ENCODE measurements at places on chromosomes 16 and 17.

DNA sequence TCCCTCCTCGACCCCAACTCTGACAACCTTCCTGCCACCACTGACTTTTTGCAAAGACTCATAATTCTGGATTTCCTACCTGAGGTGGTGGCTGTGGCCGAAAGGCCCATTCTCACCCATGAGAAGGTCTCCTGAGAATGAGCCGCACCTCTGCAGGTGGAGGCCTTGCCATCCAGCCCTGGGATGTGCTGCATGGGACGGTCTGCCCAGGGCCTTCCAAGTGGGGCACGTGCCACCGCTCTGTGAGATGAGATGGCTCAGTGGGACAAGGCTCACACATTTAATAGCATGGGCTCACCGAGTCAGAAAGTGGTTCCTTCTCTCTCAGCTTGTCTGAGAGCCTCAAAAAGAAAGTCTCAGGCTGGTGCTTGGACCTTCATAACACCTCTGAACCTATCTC lies 112.8 kb downstream of the AMFR start:
- DNase-seq: no peak

- no peak for DNase-seq
Measured at GRCh38 chr16:30623536-30624283, 13.5 kb upstream of the ZNF689 start.

- no peak for DNase-seq
Measured at GRCh38 chr17:81029859-81030258, 5.1 kb upstream of the BAIAP2 start.

DNA sequence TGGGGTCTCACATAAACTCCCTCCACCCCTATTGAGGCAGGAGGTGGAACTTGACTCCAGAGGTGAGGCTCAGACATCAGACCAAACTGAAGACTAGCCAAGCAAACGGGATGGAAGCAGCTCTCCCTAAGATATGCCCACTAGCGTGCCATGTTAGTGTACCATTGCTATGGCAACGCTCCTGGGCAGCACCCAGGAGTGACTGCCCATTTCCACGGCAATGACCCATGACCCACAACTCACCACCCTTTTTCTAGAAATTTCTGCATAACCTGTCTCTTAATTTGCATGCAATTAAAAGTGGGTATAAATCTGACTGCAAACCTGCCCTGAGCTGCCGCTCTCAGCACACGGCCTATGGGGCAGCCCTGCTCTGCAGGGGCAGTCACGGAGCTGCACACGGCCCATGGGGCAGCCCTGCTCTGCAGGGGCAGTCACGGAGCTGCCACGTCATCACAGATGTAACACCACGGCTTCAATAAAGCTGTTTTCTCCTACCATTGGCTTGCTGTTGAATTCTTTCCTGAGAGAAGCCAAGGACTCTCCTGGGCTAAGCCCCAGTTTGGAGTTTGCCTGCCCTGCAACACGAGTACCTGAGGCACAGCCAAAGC lies 164.3 kb downstream of the RBFOX3 start:
- no peak for DNase-seq

GRCh38 chr16:84806256-84806889 lies 13.4 kb upstream of the CRISPLD2 start:
- no peak for DNase-seq

- DNase-seq: no peak
Measured at GRCh38 chr16:89842471-89843408, 14.5 kb downstream of the SPIRE2 start.

Measured in activated CD8-positive, alpha-beta memory T cell treated with anti-CD3 and anti-CD28 coated beads for 1 hour (primary cell).